ENCODE measurements at places on chromosomes 12 and 14. TPM values are rescaled to one million over a fixed set of nuclear protein-coding genes. Genes with fewer than 3 reads are reported as not detected.

The CYP27B1 gene
- total RNA-seq = 2.6 TPM

GRCh38 chr14:36020120-36021029, 156.1 kb downstream of the PTCSC3 start:
- H3K4me1 ChIP-seq = peaks cover 2% of the 10 kb centered on the region
- H3K36me3 ChIP-seq = no peaks in the 10 kb centered on the region
- no peak overlapping the region for H3K4me3 ChIP-seq
- H3K27ac ChIP-seq = no peak overlapping the region
- H3K27me3 ChIP-seq = no peaks in the 10 kb centered on the region

The USP44 gene
- 28.8 TPM for total RNA-seq

GRCh38 chr14:69055999-69056788, 77.1 kb upstream of the ACTN1 start:
- no peaks in the 10 kb centered on the region for H3K27me3 ChIP-seq
- peaks cover 20% of the 10 kb centered on the region for H3K4me1 ChIP-seq
- no peak overlapping the region for H3K4me3 ChIP-seq

DNA sequence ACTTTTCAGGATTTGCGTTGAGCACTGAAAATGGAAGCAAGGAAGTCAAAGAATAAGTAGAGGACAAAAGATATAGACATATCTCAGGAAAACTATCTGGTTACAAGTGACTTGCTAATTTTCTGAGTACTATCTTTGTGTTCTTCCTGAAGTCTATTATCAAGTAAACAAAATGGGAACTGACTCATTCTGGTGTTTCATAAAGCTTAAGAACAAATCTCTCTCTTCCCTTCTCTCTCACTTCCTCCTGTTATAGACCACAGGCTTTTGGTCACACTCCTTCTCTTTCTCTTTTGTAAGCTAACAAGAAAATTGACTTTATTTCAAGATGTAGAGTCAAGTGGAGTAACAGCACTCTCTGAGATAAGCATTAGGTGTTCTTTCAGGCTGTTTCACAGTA, 406.6 kb upstream of the SYT1 start:
- no peaks in the 10 kb centered on the region for H3K36me3 ChIP-seq
- H3K4me3 ChIP-seq = no peak overlapping the region
- DNase-seq = no peak
- H3K27me3 ChIP-seq = no peaks in the 10 kb centered on the region
- no peak overlapping the region for H3K27ac ChIP-seq

DNA sequence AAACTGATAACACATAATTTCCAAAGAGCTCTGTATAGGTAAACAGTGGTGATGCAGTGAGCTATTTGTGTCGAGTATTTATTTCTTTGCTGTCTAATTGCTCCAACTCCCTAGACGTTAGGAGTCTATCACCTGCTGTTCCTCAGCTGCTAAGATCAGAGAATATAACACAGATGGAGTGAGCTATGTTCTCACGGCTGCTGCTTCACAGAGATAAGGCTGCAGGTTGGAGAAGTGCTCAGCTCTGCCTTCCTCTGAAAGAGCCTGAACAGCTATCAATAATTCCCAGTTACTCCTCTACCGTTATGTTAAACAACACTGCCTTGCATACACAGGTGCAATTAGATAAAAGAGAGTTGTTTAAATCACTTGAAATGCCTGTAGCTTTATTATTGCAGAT, 103.2 kb upstream of the MDGA2 start:
- H3K4me1 ChIP-seq = no peaks in the 10 kb centered on the region
- H3K27ac ChIP-seq = no peak overlapping the region
- no peak overlapping the region for H3K4me3 ChIP-seq
- no peaks in the 10 kb centered on the region for H3K36me3 ChIP-seq
- H3K27me3 ChIP-seq = no peaks in the 10 kb centered on the region

The FOXA1 gene
- total RNA-seq = not detected

The PSMC6 gene
- 80.7 TPM for total RNA-seq

DNA sequence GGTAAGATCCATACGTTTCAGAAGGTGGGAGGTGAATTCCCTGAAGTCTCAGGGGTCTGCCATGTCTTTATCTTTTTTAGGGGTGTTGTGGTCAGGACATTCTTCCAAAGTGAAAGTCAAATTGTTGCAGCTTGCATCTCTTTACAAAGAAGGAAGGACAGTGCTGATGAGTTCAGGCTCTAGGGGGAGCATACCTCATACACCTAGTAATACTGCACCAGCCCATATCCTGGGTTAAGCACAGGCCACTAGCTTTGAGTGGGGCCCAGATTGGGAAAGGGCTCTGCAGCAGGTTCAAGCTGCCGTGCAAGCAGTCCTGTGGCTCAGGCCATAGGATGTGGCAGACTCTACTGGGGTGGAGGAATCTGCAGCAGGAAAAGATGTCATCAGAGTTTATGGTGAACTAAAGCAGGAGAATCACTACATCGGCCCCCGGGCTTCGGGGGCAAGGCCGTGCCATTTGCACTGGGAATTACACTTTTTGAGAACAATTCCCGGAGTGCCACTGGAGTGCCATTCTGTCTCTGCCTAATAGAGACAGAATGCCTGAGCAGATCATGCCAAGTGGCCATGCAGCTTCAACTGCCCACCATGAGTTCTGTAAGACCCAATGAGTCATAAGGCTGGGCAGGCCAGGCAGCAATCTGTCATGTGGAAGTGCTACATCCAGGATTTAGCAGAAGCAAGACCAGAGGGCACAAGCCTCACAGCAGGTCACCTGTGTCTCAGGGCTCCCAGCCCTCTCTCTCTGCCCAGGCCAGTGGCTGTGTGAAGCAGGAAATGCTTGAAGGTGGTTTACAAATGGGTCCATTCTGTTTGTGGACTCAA, 32.3 kb downstream of the DIO3 start:
- peaks cover 4% of the 10 kb centered on the region for H3K27me3 ChIP-seq
- peaks cover 32% of the 10 kb centered on the region for H3K4me1 ChIP-seq
- no peak for DNase-seq
- no peak overlapping the region for H3K27ac ChIP-seq
- no peak overlapping the region for H3K4me3 ChIP-seq

DNA sequence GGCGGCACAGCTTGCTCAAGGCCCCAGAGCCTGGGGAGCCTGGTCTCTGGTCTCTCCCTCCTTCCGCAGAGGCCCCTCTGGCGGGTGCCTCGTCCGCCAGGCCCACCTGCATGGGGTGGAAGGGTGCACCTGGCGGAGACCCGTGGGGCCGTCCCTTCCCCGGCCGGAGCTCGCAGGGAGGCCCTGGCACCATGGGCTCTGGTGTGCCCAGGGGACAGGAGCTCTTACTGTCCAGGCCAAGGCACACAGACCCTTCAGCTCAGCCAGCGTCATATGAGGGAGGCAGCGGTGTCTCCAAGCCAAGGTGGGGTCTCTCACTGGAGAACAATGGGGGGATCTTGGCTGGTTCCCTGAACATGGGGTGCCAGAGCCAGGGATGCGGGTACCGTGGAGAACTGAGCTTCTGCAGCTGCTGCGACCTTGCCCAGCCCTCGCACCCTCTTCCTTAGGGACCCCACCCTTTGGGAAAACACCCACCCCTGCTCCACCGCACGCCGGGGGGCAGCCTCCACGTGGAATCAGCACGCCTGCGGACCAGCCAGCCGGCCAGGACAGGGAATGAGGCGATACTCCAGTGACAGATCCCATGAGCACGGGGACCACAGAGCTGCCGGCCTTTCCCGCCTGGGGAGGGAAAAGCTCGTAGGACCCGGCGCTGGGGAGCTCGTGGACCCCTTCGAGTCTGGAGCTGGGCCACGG, 25.7 kb upstream of the GALNT9 start:
- no peak overlapping the region for H3K27ac ChIP-seq
- H3K4me1 ChIP-seq = no peaks in the 10 kb centered on the region
- H3K27me3 ChIP-seq = no peaks in the 10 kb centered on the region
- H3K36me3 ChIP-seq = no peaks in the 10 kb centered on the region
- no peak for DNase-seq

DNA sequence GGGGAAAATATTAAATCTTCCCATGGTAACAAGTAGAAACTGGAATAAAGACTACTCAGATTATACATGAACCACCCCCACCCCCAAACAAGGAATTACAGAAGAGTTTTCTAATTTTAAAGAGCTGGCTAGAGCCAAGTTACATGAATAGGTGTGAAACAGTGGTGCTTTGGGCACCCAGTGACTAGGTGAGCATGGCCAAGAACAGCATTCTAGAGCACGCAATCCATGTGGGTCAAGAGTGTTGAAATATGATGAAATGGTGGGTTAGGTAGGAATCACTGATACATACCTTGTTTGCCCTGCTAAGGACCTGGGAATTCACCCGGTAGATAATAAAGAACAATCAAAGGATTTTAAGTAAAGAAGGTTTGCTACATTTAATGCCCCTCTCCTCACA, 118.1 kb upstream of the SLCO1C1 start:
- H3K27ac ChIP-seq = no peak overlapping the region
- H3K4me1 ChIP-seq = no peaks in the 10 kb centered on the region
- H3K36me3 ChIP-seq = no peaks in the 10 kb centered on the region
- no peak overlapping the region for H3K4me3 ChIP-seq
- H3K27me3 ChIP-seq = no peaks in the 10 kb centered on the region

The MED13L gene
- 112 TPM for total RNA-seq

The DEPDC4 gene
- total RNA-seq = 2.0 TPM

DNA sequence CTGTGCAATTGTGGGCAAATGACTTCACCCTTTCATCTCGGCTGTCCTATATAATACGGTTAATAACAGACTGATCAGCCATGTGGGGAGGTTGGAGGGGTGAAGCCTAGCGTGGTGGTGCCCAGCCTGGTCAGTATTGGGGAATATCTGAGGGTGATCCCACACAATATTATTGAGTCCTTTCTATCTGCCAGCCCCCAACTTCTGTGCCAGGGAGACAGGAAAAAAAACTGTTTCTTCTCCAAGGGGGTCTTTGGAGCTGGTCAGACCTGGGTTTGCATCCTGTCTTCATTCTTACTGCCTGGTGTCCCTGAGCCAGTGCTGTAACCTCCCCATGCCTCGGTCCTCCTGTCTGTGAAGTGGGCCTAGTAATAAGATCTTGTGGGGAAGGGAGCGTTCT, 6.5 kb downstream of the CYP46A1 start:
- DNase-seq = no peak
- peaks cover 3% of the 10 kb centered on the region for H3K4me1 ChIP-seq
- H3K27ac ChIP-seq = no peak overlapping the region
- peaks cover 38% of the 10 kb centered on the region for H3K27me3 ChIP-seq
- no peaks in the 10 kb centered on the region for H3K36me3 ChIP-seq

All from activated naive CD8-positive, alpha-beta T cell treated with anti-CD3 and anti-CD28 coated beads, Interleukin-2, amount 10 ng/mL, durations not matched to agents 7 days and 5 days (primary cell).